Hematopoietic multipotent progenitor cell (in vitro differentiated cells): ENCODE measurements at places on chromosomes 6 and 20. TPM values are rescaled to one million over a fixed set of nuclear protein-coding genes. Genes with fewer than 3 reads are reported as not detected.

- DNase-seq = no peak
These were observed 3.7 kb upstream of the FOXO3 start for GRCh38 chr6:108556866-108557493.

GRCh38 chr6:147136057-147136456, 68.2 kb upstream of the STXBP5 start:
- DNase-seq = no peak

GRCh38 chr6:122202576-122203137, 196.8 kb upstream of the HSF2 start:
- DNase-seq = no peak

DNA sequence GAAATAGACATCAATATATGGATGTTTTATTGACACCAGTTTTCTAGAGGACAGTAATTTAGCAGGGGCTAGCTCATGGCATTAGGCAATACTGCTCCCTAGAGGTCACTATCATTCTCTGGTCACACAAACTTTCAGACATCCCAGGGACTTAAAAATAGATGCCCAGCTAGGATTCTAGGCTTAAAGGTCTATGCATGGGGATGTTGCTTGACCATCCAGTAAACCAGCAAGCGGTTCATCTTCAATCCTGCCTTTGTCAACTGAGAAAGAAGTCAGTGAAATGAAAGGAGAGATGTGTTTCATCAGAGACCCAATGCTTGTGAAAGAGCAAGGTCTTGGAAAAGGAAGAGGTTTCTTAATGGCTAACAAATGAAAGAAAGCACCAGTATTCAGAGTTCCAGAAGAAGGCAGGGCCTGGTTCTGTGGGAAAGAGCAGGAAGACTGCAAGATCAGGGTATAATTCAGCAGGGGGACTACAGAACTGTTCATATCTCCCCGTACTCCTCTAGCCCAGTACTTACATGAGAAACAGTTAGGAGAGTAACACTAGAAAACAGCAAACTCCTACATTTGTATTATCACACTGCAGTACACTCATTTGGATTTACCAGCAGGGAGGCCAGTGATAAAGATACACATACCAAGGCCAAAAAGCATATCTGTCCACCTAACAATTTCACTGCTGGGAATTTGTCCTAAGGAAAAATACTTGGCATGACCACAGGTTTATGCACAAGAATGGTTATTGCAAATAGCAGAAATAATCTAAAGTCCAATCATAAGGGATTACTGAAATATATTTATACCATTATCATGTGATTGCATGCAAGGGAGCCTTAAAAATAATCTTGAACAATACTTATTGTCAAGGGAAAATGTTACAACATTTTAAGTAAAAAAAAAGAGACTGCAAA, 151.4 kb upstream of the LAMA2 start:
- DNase-seq = peak; percentile 18

DNA sequence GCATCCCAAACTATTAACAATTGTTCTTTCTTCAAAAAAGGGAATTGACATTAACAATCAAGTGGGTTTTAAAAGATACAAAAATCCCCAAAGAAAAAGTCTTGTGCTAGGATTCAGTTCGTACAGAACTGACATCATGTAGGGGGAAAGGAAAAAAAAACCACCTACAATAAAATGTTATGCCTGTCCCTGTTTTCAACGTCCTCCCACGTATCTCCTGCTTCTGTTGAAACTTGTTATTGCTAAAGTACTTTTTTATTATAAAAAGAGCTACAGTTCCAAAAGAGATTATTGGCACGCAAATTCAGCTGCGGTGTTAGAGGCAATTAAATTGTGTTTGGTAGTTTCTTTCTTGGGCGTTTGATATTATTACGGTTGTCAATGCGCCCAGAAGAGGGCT, 102.8 kb upstream of the PHACTR1 start:
- DNase-seq = no peak

DNA sequence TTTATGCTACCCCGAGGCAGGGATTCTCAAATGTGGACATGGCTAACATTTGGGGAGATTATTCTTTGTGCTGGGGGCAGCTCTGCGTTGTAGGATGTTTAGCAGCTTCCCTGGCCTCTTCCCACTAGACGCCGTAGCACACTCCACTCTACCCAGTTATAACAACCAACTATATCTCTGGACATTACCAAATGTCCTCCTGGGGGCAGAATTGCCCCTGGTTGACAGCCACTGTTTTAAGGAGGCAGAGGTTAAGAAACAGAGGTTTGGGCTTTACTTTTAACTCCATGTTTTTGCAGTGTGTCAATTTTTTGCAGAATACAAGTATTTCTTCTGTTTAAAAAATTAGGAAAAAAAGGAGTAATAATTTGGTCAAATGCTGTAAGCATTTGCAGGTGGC, 56.2 kb upstream of the BMP6 start:
- DNase-seq = no peak

The UTRN gene
- 109 TPM for total RNA-seq

GRCh38 chr20:38872036-38872435, 54.2 kb upstream of the FAM83D start:
- DNase-seq = no peak
